GM12864 (cell line): ENCODE measurements at places on chromosomes 2 and 18.

- DNase-seq: no peak
Measured at GRCh38 chr2:10971888-10972260, 60.1 kb downstream of the KCNF1 start.

DNA sequence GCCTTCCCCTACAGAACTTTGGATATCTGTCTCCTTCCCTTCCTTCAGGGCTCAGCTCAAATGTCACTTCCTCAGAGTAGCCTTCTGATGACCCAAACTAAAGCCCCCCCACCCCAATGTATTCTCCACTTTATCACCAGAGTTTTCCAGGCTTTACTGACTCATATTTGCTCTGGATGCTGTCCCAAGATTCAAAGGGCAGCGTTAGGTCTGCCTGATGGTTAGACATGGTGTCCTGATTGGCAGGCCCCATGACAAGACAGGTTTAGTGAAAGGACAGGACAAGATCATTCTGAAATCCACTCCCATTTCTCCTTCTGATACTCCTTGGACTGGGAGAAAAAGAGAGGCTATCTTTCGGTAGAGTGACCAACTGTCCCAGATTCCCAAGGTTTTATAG, 22.6 kb upstream of the RPIA start:
- no peak for DNase-seq

DNA sequence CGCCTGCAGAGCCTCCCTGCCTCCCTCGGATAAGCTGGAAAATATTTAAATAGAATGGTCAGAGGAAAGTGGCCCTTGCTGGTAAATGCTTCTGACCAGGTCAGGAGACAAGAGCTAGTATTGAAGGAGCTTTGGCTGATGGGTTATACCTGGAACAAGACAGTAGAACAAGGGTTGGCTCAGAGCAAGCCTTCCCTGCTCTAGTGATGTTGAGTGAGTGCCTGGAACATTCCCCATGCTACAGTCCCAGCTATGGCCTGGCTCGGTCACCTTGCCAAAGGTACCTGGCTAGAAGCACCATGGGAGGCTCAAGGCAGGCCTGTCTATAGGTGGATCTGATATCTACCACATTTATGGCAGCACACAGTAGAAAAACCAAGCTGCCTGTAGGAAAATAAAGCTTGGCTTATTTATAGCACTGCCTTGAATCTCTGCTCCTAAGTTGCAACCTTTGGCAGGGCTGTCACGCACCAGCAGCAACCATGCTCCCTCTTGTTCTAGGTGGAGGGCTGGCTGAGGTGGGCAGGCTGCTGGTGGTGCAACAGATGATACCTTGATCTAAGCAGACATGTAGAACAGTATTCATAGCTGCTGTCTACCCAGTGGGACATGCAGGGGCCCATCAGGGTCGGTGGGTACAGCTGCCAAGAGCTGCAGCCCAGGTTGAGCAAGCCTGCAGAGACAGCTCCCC, 66.7 kb upstream of the BCL2L11 start:
- DNase-seq: no peak

DNA sequence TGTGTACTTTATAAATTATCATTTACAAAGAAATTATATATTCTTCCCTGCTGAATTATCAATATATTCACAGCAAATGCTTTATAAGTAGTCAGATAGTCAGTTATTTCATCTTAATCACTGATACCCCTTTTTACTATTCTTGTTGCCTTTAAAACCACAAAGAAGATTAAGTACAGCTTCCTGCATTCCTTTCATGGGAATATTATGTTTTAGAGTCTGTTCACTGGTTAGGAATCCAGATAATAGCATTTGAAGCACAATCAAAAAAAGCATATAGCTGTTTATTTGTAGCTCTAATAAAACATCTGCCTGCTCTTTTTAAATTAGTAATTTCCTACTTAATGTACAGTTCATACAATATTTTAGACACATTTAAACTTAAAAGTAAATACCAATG, 508.9 kb downstream of the FBXO15 start:
- DNase-seq: no peak

DNA sequence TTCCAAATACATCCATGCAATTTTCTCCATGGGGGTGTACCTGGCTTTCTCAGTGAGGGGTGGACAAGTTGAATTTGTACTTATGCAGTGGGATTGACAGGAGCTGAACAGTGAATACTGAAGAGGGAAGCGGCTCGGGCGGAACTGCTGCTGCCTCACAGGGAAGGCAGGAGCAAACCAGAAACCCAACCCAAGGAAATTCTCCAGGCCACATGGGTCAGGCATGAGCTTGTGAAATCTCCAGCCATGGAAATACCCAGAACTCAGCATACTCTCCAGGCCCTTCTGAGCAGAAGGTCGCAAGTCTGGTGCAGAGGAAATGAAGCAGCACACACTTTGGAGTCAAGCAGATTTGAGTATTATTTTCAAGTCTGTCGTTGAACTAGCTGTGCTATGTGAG, 26.5 kb upstream of the INO80C start:
- DNase-seq: no peak

- no peak for DNase-seq
Measured at GRCh38 chr2:229445501-229446211, 174.6 kb upstream of the PID1 start.

- no peak for DNase-seq
Measured at GRCh38 chr2:230920167-230920566, 4.9 kb downstream of the GPR55 start.

DNA sequence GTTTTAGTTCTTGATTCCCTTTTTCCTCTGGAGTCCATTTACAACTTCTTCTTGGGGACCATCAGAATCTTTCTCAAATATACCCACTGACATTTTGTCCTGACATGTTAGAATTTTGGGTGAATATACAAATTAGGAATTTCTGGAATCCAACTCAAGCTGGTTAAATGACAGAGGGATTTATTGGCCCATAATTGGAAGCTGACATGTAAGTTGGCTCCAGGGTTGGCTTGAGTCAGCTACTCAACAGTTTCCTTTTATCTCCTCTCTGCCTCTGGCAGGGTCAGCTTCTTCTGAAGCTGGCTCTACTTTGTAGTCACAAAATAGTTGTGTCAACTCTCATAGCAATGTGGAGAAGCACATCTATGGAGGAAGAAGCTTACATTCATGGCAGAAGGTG, 36.6 kb upstream of the PPP1R1C start:
- DNase-seq: no peak

DNA sequence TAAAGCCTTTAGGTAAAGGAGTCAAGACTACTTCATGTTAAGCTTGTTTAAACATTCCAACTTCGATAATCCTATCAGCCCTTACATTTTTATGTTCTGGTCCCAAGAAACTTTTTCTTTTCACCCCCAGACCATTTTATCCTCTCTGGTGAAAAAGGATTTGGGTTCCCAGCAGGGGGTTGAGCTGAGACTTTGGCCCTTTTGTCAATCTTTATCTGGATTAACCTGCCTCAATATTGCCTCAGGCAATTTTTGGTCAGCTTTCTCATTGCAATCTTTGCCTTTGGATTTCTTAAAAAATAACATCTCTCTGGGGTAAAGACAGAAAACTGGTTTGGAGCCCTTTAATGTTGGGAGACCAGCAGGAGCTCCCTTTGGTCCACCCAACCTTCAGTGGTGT, 33.9 kb upstream of the CSRNP3 start:
- no peak for DNase-seq

DNA sequence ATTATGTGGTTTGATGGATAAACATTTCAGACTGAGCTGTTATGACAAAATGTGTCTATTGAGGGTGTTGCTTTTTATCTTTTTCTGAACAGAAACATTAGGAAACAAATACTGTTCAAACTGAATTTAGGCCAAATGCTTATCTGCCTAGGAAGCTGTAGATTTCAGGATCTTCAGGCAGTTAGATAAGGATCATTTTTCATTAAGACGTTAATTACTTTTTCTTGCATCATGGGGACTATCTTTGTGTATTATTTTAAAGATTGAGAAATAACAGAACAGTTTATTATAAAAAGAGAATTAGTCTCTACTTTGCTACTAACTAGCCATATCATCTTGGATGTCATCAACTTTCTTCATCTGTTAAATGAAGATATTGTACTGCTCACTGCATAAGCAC, 107.5 kb downstream of the TTC27 start:
- no peak for DNase-seq

- no peak for DNase-seq
Measured at GRCh38 chr2:137021763-137022162, 256.4 kb downstream of the THSD7B start.
